ENCODE measurements at places on chromosomes 5 and 9.

GRCh38 chr5:159660401-159660800 is 255.9 kb upstream of the ADRA1B start:
- DNase-seq = no peak

GRCh38 chr9:133709015-133709611 is 29.0 kb downstream of the SARDH start:
- no peak for DNase-seq

- peak; percentile 70 for DNase-seq
Measured at GRCh38 chr9:27247756-27248155, 49.2 kb downstream of the EQTN start.

DNA sequence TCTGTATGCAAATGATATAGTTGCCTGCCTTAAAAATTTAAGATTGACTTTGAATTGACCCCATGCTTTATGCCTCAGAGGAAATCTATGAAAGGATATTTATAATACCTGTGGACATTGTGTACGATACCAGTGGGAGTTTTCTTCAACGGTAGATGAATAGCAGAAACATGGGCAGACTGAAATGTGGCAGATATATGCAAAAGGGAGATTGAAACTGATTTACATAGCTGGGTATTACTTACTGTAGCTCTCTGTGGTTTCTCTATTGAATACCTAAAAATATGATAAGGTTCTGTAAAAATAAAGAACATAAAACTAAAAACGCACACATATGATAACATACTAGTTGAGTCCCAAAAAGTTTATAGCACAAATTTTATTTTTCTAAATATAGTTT is 345.2 kb upstream of the PCSK5 start:
- DNase-seq = no peak

GRCh38 chr5:156475182-156476157 is 148.5 kb downstream of the SGCD start:
- DNase-seq = peak; percentile 90

- no peak for DNase-seq
Measured at GRCh38 chr5:98941131-98941883, 12.5 kb upstream of the CHD1 start.

GRCh38 chr5:105283134-105283533 is 1720.5 kb upstream of the NUDT12 start:
- no peak for DNase-seq

- no peak for DNase-seq
Measured at GRCh38 chr9:129316281-129317030, 138.4 kb upstream of the IER5L start.

DNA sequence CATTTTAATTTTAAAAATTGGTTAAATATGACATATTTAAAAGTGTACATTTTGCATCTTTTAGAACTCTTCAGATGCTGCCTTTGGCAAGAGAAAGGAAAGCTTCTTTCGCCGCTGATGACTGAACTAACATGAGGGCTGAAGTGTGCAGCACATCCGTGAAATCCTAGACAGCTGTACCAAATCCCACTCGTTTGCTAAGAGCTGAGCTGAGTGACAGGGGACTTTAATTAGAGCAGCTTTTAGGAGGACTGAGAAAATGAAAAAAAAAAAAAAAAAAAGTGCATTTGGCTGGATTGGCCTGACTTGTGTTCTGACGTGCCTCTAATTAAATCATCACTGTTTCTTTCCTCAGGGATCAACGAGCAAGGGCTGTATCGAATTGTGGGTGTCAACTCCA is 271.3 kb downstream of the ARHGAP26 start:
- DNase-seq = no peak

- DNase-seq = no peak
Measured at GRCh38 chr5:1065891-1066650, 45.8 kb downstream of the SLC12A7 start.

DNA sequence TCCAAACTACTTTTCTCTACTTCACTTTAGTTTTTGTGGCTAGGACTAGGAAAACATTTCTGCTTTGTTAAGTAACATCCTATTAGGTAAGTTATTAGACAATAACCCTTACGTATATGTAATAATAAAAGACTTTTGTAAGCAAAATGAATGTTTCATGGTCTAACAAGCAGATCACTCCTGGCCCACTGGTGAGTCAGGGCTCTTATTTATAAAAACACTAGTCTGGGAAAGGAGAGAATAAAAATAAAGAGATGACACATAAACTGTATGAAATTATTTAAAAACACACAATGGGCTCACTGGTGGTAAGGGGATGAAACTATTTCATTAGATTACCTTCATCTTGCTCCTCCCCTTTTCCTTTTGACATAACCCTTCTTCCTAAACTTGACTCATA is 2212.2 kb upstream of the ACO1 start:
- DNase-seq = no peak

DNA sequence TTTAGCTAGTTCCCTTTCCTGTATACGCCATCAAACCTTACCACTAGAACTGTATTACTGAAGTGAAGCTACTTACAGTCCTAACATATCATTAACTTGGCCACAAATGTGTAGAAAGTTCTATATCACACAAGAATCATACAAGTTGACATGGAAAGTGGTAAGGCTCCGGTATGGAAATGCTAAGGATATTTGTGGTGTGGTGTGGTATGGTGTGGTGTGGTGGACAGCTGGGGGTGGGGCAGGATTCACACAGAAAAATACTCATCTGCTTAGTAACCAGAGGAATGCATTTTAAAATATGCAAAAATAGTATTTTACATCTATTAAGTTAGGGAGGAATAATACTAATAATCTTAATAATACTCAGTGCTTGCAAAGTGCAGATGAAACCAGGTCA is 69.4 kb downstream of the TRPC7 start:
- peak; percentile 37 for DNase-seq

- no peak for DNase-seq
Measured at GRCh38 chr5:24389968-24390367, 254.8 kb downstream of the CDH10 start.

GRCh38 chr9:6584881-6585597 is 60.5 kb downstream of the GLDC start:
- DNase-seq = peak; percentile 30

DNA sequence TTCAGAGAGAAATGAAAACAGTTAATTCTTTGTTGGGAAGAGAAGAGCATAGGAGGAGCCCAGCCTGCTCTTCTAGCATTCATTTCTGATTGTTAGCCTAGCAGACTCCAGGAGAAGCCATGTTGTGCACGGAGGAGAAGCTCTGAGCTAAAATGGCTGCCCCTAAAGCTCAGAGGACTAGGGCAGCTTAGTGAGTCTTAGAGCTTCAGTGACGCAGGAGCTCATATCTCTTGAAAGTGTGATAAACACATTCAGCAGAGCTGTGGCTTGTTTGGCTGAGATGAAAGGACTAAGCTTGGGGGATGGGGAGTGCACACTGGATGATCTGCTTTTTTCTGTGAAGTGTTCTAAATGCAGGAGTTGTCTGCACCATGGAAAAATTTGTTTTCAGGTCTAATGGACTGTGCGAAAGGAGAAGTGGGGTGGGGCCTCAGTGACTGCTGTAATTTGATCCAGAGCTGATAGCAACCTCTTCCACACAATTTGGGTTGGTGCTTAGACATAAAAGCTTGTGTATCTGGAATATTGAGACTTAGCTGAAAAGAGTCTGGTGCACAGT is 58.5 kb downstream of the ZNF462 start:
- DNase-seq = peak; percentile 37

DNA sequence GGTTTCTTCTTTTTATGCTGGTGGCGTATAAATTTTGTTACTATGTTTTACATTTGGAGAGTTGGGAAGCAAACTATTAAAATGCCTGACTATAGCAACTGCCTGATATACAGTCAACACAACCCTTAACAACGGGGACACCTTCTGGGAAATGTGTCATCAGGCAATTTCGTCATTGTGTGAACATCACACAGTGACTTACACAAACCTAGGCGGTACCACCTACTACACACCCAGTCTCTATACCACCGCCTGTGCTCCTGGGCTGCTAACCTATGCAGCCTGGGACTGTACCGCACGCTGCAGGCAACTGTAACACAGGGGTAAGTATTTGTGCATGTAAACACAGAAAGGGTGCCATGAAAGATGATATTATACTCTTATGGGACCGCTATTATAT is 1.3 kb upstream of the CDHR2 start:
- no peak for DNase-seq

GRCh38 chr5:7714697-7715096 is 136.2 kb downstream of the CFAP90 start:
- DNase-seq = no peak

- no peak for DNase-seq
Measured at GRCh38 chr9:125527471-125528002, 179.5 kb downstream of the MAPKAP1 start.

GRCh38 chr9:111114486-111114885 is 76.2 kb upstream of the LPAR1 start:
- no peak for DNase-seq

- peak; percentile 47 for DNase-seq
Measured at GRCh38 chr5:1737790-1738405, 61.7 kb downstream of the MRPL36 start.

DNA sequence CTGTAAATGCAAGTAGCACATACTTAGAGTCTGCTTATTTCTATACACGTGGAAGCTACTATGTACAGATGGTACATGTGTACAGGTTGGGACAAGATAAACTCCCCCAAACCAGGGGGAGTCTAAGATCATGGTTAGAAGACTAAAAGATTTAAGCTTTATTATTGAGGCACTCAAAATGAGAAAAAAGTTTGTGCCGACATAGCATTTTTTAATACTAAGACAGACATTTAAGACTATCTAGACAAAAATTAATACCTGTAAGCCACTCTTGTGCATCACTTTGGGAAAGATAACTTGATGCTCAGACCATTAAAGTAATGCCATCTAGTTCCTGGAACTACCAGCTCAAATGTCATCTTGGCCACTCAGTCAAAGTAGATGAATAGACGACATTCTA is 279.4 kb downstream of the ARL15 start:
- DNase-seq = no peak

GRCh38 chr5:175211956-175212756 is 231.8 kb downstream of the DRD1 start:
- DNase-seq = no peak

DNA sequence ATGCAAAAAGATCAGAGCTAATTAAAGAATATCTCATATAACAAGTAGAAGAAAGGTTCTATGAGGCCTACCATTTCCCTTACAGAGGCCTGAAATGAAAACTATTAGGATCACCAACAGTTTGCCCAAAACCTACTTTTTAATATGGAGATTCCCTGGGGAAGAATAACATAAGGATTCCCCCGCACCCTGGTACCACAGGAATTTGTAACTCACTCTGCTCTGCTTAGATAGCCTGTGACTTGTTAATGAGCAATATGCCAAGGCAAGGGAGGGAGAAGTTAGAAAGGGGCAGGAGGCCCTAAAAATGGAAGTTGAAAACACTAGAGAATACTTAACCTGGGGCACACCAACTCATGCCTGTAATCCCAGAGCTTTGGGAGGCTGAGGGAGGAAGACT is 107.0 kb downstream of the CDH6 start:
- no peak for DNase-seq

GRCh38 chr9:115988701-115989100 is 164.9 kb upstream of the PAPPA start:
- DNase-seq = no peak

DNA sequence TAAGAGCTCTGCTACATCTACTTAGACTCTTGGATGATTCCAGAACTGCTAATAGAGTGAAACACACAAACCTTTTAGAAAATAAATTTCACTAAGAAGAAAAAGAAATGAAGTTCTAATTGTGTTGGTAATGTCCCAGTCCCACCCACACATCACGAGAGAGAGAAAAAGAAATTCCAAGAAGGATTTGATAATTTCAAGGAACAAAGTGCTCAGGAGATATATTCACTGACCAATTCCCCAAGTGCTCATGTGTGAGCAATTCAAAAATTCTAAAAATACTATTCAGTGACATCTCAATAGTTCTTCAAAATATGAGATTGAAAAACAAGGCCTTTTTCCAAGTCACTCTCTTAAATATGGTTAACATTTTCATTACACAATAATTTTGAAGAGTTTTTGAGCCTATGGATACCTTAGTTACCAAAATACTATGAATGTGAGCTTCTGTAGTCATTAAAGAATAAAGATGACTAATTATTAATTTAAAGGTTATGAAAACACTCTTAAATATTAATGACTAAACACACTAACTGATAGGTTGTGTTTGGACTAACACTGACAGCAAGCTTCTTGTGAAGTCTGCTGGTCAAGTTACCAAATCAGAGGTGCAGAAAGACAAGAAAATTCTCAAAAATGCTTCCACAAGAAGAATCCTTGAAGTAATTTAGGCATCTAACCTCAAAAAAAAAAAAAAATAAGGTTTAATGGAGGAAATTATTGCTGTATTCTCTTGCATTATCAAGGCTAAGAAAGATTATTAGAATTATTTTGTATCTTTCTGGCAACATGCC is 245.3 kb downstream of the PDE4D start:
- no peak for DNase-seq

GRCh38 chr9:124000161-124000783 is 11.3 kb upstream of the LHX2 start:
- DNase-seq = no peak

GRCh38 chr5:132777209-132778069 is at the start of gene SEPTIN8:
Gene SEPTIN8, minus strand, starts transcription at chr5:132777239. Its CDS starts 102 bp downstream, at chr5:132777137.
- peak; percentile 82 for DNase-seq

GRCh38 chr9:115715666-115716065 is 437.9 kb upstream of the PAPPA start:
- DNase-seq = no peak

DNA sequence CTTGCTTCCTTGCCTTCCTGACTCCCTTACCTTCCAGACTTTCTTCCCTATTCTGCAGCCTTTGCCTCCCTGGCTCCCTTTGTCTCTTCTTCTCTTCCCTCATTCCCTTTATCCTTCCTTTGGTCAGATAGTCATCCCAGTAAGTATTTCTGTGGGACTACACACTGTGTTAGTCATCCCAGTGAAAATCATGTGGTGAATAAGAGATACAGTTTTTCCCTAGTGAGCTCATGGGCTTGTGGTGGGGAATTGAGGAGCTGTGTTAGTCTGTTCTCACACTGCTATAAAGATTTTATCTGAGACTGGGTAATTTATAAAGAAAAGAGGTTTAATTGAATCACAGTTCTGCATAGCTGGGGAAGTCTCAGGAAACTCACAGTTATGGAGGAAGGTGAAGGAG is 109.8 kb upstream of the EDIL3 start:
- peak; percentile 10 for DNase-seq

GRCh38 chr9:96478829-96479371 is 28.9 kb downstream of the HABP4 start:
- no peak for DNase-seq

GRCh38 chr5:141172381-141173204 is at the start of gene PCDHB7:
Gene PCDHB7, plus strand, starts transcription at chr5:141172644. Its CDS starts 192 bp downstream, at chr5:141172836.
- peak; percentile 49 for DNase-seq

- no peak for DNase-seq
Measured at GRCh38 chr5:121688781-121689180, 162.9 kb upstream of the FTMT start.

- DNase-seq = no peak
Measured at GRCh38 chr5:155270725-155271124, 257.2 kb downstream of the KIF4B start.

GRCh38 chr9:7988644-7989280 is 189.2 kb upstream of the DMAC1 start:
- DNase-seq = no peak

- no peak for DNase-seq
Measured at GRCh38 chr5:126527892-126528291, 67.1 kb downstream of the ALDH7A1 start.

Measured in AG20443 (cell line).